ENCODE measurements at places on chromosomes 7 and 10. TPM values are rescaled to one million over a fixed set of nuclear protein-coding genes. Genes with fewer than 3 reads are reported as not detected.

SLC35B4 gene
- 12.6 TPM for total RNA-seq

INSIG1 gene
- total RNA-seq = 83.2 TPM

LIPK gene
- total RNA-seq = not detected

SPDYE5 gene
- total RNA-seq = not detected

DOCK4 gene
- total RNA-seq = 71.5 TPM

TNPO3 gene
- total RNA-seq = 28.6 TPM

- H3K4me3 ChIP-seq = no peak overlapping the region
- no peaks in the 10 kb centered on the region for H3K4me1 ChIP-seq
- H3K36me3 ChIP-seq = no peaks in the 10 kb centered on the region
These were observed 110.3 kb downstream of the DKK1 start for GRCh38 chr10:52424341-52424740.

- H3K4me1 ChIP-seq = no peaks in the 10 kb centered on the region
- H3K27ac ChIP-seq = no peak overlapping the region
- no peak for DNase-seq
- H3K4me3 ChIP-seq = no peak overlapping the region
These were observed 150.2 kb upstream of the CACNA2D1 start for GRCh38 chr7:82593780-82594179.

GRCh38 chr7:127504715-127505114 lies 80.7 kb downstream of the GCC1 start:
- no peak for DNase-seq
- H3K36me3 ChIP-seq = no peaks in the 10 kb centered on the region
- no peak overlapping the region for H3K27ac ChIP-seq
- H3K27me3 ChIP-seq = no peaks in the 10 kb centered on the region
- no peak overlapping the region for H3K4me3 ChIP-seq

DNA sequence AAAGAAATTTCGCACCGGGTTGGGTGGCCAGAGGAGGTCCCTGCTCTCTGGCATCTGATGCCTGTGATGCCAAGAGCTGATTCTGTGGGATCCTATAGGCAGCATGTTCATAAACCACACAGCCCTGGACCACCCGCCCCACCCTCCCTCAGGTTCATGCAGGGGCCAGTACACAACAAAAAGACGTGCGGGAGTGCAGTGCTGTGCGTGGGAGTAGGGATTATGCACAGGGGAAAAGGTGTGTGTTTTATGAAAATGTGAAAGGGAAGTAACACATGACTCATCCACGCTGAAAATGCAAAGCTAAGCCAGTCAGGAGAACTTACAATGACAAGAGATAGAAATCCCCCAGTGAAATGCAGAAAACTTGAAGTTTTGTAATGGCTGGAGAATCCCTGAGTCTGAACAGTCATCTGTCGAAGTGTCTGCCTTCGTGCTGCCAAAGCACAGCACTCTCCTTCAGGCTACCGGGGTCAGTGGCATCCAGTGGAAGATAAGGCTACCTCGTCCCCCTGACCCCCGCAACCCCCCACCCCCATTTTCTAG lies 1.1 kb downstream of the KIAA1217 start:
- no peak overlapping the region for H3K27ac ChIP-seq
- DNase-seq = no peak
- H3K36me3 ChIP-seq = no peaks in the 10 kb centered on the region
- H3K4me1 ChIP-seq = peaks cover 3% of the 10 kb centered on the region

DNA sequence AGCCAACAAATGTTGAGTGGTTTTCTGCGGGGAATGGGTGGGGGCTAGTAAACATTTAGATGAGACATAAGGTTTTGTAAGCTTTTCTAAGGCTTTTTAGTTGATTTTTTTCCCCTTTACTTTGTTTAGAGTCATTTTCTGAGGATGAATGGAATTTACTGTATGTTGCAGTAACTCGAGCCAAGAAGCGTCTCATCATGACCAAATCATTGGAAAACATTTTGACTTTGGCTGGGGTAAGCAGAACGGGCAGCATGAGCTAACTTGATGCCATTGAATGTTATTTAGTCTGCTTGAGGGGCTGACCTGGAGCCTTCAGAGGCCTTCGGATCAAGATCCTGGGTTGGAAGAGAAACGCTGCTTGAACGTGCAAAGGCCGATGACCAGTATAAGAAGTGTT lies 37.3 kb downstream of the FBH1 start:
- H3K4me1 ChIP-seq = peaks cover 12% of the 10 kb centered on the region
- peak overlapping the region; percentile 67 for H3K27ac ChIP-seq
- no peak overlapping the region for H3K4me3 ChIP-seq
- H3K27me3 ChIP-seq = no peaks in the 10 kb centered on the region
- H3K36me3 ChIP-seq = peaks cover 61% of the 10 kb centered on the region
- DNase-seq = no peak

GRCh38 chr7:80498481-80499349 lies 13.1 kb downstream of the GNAT3 start:
- DNase-seq = no peak
- no peaks in the 10 kb centered on the region for H3K4me1 ChIP-seq
- H3K27ac ChIP-seq = no peak overlapping the region
- H3K27me3 ChIP-seq = no peaks in the 10 kb centered on the region

GRCh38 chr10:75038335-75038734 lies 73.1 kb upstream of the SAMD8 start:
- no peak overlapping the region for H3K27ac ChIP-seq
- no peaks in the 10 kb centered on the region for H3K36me3 ChIP-seq
- no peaks in the 10 kb centered on the region for H3K27me3 ChIP-seq
- H3K4me1 ChIP-seq = peaks cover 8% of the 10 kb centered on the region
- no peak for DNase-seq
- H3K4me3 ChIP-seq = no peak overlapping the region

DNA sequence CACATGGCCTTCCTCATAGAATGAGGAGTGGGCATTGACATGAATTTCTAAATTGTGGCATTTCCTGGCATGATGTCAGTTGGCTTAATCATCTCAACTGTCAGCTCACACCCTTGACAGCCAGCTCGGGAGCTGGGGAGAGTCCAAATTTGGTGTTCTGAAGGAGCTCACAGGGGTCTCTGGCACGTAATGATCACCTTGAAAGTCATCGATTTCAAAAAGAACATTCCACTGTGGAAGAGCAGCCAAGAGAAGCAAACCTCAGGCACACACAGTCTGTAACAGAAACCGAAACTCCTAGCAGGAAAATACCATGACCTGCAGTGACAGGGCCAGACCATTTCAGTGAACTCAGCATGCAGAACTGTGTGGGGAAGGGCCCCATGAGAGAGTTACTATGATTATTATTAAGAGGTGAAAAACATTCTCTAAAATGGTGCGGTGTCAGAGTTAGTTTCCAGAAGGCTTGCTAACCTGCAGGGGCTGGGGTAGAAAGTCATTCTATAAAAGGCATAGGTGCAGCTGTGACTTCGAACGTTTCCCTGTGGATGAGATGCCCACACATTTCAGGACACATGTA lies 26.4 kb upstream of the KLF6 start:
- no peaks in the 10 kb centered on the region for H3K27me3 ChIP-seq
- H3K4me1 ChIP-seq = peaks cover 62% of the 10 kb centered on the region
- DNase-seq = no peak
- H3K27ac ChIP-seq = peak overlapping the region; percentile 89

- H3K36me3 ChIP-seq = no peaks in the 10 kb centered on the region
- H3K4me1 ChIP-seq = peaks cover 19% of the 10 kb centered on the region
- H3K4me3 ChIP-seq = peak overlapping the region; percentile 47
- DNase-seq = no peak
- H3K27ac ChIP-seq = no peak overlapping the region
These were observed 11.3 kb upstream of the KAZALD1 start for GRCh38 chr10:101050208-101051069.

GRCh38 chr10:1310271-1310789 lies 254.1 kb downstream of the WDR37 start:
- H3K4me3 ChIP-seq = no peak overlapping the region
- no peak overlapping the region for H3K27ac ChIP-seq
- no peaks in the 10 kb centered on the region for H3K36me3 ChIP-seq
- no peak for DNase-seq
- no peaks in the 10 kb centered on the region for H3K27me3 ChIP-seq

- no peak overlapping the region for H3K27ac ChIP-seq
- H3K4me1 ChIP-seq = no peaks in the 10 kb centered on the region
- H3K36me3 ChIP-seq = no peaks in the 10 kb centered on the region
- H3K4me3 ChIP-seq = no peak overlapping the region
These were observed 1051.1 kb upstream of the AUTS2 start for GRCh38 chr7:68547181-68547580.

DNA sequence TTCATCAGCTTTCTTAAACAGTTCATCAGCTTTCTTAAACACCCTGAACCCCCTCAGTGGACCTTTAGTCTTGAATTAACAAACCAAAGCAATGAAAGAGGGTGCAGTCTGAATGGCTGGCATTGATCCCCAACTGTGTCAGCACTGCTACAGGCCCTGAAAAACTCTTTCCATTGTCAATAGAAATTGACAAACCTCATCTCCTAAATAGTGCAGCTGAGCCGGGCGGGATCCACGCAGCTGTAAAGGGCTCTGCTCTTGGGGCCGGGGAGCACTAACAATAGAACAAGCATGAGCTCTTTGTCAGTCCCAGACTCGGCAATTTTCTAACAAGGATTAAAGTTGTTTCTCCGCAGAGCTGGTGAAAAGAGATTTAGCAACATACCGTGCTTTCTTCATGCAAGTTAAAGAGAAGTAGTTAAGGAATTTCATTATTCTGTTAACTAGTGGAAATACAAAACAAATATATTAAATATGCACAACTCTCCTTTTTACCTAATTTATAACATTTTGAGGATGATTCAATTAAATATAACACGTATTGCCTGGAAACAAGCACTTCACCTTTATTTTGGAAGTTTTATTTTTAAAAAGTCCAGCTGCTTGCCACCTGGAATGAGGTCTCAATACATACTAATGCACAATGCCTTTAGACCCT lies 24.7 kb upstream of the FEZF1 start:
- no peaks in the 10 kb centered on the region for H3K36me3 ChIP-seq
- no peaks in the 10 kb centered on the region for H3K27me3 ChIP-seq
- H3K4me1 ChIP-seq = no peaks in the 10 kb centered on the region
- no peak overlapping the region for H3K4me3 ChIP-seq
- no peak overlapping the region for H3K27ac ChIP-seq
- no peak for DNase-seq

All from thoracic aorta (tissue), 2 donors.